ENCODE measurements at places on chromosomes 1 and 21.

GRCh38 chr21:34190576-34191321 lies 117.4 kb downstream of the MRPS6 start:
- DNase-seq: no peak

GRCh38 chr1:228413241-228414010 lies 3.2 kb downstream of the TRIM17 start:
- DNase-seq: no peak

DNA sequence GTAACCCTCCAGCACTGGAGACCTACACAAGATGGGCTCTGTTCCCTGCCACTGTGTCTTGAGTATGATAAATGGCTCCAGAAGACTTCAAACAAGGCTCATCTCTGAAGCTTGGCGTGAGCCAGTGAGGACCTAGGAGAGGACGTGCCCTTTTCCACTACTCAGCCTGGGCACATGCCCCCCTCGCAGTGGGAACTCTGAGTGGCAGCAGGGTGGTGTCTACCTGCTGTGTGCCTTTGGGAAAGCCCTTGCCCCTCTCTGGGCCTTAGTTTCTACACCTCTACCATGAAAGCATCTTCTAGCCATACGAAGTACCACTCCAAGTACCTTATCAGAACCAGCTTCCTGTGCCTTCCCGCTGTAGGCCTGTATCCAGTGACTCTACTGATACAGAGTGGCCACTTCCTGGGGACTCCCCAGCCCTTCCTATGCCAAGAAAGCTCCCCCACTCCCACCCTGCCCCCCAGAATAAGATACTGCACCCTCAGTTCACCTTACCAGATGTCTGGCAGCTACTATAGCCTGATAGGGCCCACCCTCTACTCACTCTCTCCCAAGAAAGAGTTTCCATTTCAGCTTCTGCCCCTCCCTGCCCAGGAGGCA lies 3.1 kb upstream of the MOB3C start:
- DNase-seq: no peak

DNA sequence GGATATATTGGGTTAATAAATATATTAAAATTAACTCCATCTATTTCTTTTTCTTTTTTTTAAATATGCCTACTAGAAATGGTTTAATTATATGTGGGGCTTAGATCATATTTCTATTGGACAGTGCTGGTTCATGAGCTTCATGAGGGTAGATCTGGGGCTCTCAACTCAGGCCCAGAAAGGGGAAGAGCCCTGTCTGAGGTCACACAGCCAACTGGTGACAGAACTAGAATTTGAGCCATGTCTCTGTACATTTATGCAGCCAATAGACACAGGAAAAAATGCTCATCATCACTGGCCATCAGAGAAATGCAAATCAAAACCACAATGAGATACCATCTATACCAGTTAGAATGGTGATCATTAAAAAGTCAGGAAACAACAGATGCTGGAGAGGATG lies 5.1 kb upstream of the EPHB2 start:
- DNase-seq: no peak

- DNase-seq: no peak
Observed at GRCh38 chr1:17350928-17351446, 21.0 kb upstream of the PADI6 start.

- no peak for DNase-seq
Observed at GRCh38 chr21:28253338-28253737, 739.3 kb downstream of the LTN1 start.

DNA sequence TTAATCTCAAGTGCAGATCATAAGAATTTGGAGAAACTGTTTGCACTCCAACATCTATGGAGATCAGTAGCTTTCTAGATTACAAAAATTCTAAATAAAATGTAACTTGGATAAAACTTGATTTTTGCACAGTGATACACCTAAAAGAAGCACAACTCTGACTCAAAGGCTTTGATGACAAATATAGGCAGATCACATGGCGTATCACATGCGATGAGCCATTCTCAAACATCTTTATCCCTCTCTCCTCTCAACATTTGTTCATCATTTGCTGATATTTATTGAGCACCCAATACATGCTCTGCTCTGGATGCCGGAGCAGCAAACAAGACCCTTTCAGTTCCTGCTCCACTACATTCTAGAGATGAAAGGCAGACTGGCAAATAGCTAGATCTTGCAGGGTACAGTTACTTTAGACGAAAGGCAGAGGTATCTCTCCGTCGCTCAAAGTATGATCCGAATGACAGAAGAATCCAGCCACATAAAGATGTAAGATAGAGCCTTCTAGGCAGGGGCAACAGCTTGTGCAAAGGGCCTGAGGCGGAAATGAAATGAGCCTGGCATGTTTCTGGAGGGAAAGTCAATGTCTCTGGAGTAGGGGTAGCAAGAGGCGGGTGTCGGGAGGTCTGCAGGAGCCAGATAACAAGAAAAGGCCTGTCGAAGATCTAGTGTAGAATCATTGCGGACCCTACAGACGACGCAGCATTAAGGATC lies 145.8 kb upstream of the ERRFI1 start:
- no peak for DNase-seq

GRCh38 chr1:36217670-36218069 lies 6.6 kb upstream of the THRAP3 start:
- DNase-seq: no peak

GRCh38 chr1:58812468-58812867 lies 28.6 kb upstream of the JUN start:
- no peak for DNase-seq

- no peak for DNase-seq
Observed at GRCh38 chr21:16201718-16202117, 471.9 kb downstream of the USP25 start.

GRCh38 chr1:156622581-156623297 lies 3.5 kb downstream of the HAPLN2 start:
- DNase-seq: no peak

GRCh38 chr21:38299671-38300070 lies 42.9 kb downstream of the KCNJ15 start:
- no peak for DNase-seq

DNA sequence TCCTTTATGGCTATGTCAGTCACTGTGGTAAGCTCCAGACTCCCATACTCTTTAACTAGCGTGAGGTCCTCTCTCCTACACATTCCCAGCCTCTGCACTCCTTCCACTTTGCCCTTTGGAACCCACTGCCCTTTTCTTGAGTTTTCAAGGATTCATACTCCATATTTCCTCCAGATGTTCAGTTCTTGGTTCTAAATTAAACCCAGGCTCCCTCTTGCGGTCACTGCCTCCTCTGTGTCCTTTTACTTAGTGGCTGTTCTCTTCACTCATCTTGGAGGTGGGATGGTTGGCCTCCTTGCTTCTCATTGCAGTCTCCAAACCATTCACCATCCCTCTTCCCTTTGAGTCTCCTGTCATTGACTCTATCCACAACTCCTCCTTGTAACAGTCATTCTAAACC lies 208.1 kb downstream of the TGFB2 start:
- DNase-seq: no peak

DNA sequence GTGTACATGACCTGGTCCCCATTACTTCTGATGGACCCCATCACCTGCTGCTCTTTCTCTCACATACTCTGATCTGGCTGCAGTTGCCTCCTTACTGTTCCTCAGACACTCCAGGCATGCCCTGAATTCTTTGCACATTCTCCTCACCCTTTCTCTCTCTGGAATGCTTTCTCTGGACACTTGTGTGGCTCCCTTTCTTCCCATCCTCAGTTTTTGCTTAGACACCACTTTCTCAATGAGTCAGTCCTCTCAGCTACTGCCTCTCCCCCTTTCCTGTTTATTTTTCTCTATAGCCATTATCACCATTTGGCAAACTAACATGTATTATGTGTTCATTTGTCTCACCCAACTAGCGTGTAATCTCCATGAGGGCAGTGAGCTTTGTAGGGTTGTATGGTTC lies 28.1 kb downstream of the PLXNA2 start:
- no peak for DNase-seq

DNA sequence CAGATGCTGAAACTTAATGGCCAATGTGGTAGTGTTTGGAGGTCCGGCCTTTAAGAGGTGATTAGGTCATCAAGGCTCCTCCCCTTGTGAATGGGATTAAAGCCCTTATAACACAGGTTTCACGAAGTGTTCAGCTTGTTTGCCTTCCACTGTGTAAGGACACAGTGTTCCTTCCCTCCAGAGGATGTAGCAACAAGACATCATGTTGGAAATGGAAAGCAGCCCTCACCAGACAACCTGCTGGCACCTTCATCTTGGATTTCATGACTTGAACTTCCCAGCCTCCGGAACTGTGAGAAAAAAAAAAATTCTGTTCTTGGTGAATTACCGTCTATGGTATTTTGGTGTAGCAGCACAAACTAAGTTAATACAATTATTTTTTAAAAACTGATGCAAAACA lies 613.8 kb downstream of the KIF26B start:
- DNase-seq: no peak

- DNase-seq: no peak
Observed at GRCh38 chr1:226633541-226634165, 85.1 kb downstream of the STUM start.

DNA sequence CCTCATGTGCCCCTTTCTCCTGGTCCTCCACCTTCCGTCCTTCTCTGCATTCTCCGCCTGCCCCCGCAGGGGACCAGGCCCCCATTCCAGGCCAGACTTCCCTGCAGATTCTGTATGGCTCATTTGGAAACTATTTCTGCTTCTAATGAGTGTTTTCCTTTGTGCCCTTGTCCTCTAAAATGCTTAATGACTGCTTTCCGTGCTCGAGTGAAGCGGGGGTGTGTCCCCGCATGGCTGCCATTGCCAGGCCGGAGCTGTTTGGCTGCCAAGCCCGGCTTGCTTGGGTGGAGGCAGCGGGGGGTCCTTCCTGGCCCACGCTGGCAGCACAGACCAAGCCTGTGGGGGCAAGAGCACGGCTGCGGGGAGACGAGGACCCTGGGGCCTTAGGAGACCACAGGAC lies 299.3 kb upstream of the VAMP3 start:
- DNase-seq: no peak

- no peak for DNase-seq
Observed at GRCh38 chr1:57578680-57579079, 154.8 kb upstream of the DAB1 start.

DNA sequence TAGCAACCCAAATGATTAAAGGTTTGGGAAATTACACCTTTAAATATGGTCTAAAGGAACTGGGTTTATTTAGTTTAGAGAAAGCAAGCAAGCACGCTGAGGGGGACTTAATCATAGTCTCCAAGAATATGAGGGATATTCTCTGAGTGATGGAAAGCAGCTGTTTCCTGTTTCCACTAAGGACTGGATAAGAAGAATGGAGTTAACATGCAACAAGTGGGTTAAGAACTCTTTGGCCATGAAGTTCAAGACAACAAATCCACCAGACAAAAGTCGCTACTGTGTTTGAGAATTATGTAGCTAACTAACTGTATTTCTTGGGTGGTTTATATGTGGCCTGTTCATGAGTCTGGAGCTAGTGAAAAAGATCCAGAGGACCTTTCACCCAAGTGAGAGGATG lies 85.7 kb downstream of the TGFB2 start:
- no peak for DNase-seq

DNA sequence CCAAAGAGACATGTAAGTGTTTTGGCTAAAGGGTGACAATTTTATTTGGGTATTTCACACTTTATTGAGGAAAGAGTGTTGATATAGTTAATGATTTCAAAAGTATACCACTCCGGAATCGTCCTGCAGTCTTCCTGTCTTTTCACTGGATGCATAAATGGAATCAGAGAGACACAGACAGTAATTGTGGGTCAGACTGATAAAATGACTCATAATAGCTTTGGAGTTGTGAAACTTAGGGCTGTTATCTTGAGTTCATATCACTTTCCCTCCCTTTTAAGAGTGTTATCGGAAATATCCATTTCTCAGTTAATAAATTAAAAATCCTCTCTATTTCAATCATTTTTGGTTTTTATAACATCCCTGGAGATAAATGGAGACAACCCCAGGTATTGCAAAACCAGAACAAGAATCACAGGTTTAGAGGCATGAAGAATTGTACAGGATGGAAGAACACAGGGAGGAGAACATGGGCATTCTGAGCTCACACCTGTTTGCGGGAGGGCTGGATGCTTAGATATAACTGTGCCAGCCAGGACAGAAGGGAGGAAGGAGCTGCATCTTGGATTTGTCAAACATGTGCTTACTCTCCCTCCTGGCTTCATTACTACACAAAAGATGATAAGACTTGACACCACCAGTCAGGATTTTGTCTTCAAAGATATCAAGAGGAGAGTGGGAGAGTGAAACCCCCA lies 185.4 kb downstream of the LMO4 start:
- no peak for DNase-seq

GRCh38 chr1:235079443-235080296 lies 49.0 kb downstream of the TOMM20 start:
- no peak for DNase-seq

GRCh38 chr1:12406211-12407021 lies 176.6 kb downstream of the VPS13D start:
- no peak for DNase-seq

- DNase-seq: no peak
Observed at GRCh38 chr1:6489799-6490180, 1.7 kb downstream of the PLEKHG5 start.

GRCh38 chr1:206678490-206678889 lies 6.2 kb upstream of the MAPKAPK2 start:
- DNase-seq: no peak

GRCh38 chr21:25863747-25864146 lies 129.0 kb downstream of the GABPA start:
- no peak for DNase-seq

- DNase-seq: no peak
Observed at GRCh38 chr1:107936498-107937481, 28.2 kb downstream of the VAV3 start.

DNA sequence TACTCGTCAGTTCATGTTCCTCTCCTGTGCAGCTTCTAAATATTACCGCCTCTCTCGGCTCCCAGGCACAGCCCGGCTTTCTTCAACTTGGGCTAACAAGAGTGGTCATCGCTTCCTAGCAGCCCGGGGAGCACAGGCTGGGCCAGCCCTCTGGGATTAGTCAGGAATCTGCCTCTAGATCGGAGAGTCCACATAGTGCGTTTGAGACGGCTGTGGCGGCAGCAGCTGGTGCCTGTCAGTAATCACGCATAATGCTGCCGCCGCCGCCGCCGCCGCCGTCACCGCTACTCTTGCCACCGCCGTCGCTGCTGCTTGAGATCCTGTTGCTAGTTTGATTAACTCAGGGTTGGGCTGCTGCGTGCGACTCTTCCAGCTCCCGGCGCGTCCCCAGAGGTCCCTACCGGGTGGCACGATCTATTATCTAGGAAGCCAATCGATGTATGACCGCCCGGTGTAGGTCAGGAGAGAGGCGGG lies at the start of gene RXRG:
TSS of gene RXRG (minus strand) at position 230 of the 474 bp plus-strand sequence. CDS start 233 bp downstream, outside the sequence.
- DNase-seq: no peak

DNA sequence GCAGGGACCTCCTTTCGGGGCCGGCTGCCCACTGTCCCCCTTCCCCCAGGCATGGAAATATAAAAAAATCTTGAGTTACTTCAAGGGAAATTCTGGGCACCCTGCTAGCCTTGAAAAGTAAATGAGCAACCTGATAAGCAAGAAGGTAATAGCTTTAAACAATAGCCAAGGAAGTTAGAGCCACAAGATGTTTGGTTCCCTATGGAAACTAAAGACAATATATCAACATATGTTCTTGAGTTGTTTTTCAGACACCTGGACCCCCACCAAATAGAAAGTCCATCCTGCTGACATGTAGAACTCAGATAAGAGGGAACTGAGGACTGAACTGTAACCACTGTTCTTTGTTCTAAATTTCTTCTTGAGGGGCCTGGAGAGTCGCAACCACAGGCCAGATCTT lies 19.3 kb upstream of the SLC35A3 start:
- no peak for DNase-seq

Measured in esophagus squamous epithelium (tissue), 5 donors.